Activated CD4-positive, CD25-positive, alpha-beta regulatory T cell treated with anti-CD3 and anti-CD28 coated beads, Interleukin-2, amount 50 U/mL, for 72 hours (primary cell): ENCODE measurements at places on chromosomes 7 and 10.

- no peak for DNase-seq
These were observed 566.0 kb downstream of the SUGCT start for GRCh38 chr7:40700653-40701421.

DNA sequence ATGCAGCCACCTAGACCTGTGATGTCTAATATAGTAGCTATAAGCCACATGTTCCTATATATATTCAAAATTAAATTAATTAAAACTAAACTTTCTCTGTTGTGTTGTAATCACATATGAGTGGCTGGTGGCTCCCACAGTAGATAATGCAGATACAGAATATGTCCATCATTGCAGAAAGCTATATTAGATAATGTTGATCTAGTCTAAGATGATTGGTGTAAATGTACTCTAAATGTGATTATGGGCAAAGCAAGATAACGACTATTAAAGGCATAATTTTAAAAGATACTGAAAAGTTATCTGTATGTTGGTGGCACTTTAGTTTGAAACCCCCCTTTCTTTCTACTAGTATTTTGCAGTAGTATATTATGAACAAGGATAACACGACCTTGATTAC is 5.7 kb upstream of the HGF start:
- DNase-seq = no peak

- DNase-seq = no peak
These were observed 536.5 kb downstream of the TNS3 start for GRCh38 chr7:47045207-47046051.

DNA sequence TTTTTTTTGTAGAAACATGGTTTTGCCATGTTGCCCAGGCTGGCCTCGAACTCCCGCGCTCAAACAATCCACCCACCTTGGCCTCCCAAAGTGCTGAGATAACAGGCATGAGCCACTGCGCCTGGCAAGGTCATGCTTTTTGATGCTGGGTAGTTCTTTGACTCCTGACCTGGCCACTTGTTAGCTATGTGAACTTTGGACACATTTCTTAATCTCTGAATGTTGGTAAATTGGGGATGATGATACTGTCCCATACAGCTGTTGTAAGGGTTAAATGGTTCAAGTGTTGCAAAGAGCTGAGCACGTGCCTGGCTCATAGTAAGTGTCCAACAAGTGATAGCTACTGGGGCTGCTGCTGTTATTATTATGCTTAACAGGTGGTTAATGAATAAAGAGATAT is 2.3 kb downstream of the ZNHIT1 start:
- DNase-seq = no peak

DNA sequence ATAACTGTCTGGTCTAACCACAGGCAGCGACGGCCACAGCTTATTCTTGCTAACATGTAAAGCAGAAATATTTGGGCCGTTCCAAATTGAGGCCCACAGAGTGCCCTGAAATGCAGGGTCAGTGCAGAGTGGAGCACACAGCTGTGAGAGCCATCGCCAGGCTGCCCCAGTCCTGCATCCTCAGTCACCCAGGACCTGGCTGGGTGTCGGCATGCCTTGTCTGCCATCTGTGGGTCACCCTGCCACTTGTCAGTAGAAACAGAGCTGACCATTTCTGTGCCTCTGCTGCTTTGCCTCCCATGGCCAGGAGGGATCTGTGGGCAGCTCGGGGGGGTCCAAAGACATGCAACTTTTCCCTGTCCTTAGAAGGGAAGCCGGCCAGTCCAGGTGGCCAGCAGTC is 57.3 kb upstream of the BTBD16 start:
- DNase-seq = no peak
